ENCODE measurements at places on chromosomes 1 and 21.

- DNase-seq = no peak
Observed at GRCh38 chr1:245458234-245458633, 303.4 kb downstream of the KIF26B start.

DNA sequence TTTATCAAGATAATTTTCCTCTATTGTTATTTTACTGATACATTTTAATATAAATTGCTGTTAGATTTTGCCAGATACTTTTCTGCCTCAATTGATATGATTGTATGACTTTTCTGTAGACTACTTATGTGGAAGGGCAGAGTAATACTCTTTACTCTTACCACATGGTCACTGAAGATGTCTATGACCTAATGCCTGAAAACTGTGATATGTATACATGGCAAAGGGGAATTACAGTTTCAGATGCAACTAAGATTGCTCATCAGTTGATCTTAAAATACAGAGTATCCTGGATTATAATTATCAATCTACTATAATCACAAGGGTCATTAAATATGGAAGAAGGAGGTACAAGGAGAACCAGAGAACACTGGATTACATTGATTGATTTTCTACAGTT is 1528.0 kb downstream of the BRINP3 start:
- DNase-seq = no peak

- DNase-seq = no peak
Observed at GRCh38 chr21:32878661-32879060, 107.1 kb upstream of the PAXBP1 start.

DNA sequence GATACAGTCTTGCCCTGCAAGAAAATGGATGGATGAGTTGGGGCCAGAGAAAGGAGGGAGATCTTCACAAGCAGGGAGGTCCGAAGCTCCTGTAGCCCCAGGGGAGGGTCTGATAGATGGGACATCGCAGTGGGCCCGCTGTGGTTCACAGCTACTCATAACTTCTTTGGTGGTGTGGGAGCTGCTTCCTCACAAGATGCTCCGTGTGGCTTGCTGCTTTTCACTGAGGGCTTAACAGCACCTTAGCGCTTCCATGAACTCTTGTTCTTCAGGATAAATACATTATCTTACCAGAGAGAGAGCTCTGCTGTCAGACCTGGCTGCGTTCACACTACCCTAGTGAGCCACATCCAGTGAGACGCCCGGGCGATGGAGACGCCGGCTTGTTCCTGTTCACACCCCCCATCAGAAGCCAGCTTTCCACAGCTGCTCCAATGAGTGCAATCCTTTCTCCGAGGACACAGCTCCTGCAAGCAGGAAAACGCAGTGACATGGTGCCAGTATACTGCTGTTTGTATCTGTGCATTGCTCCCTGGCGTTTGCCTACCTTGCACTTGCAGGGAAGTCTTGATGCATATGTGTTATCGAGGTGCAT is 599.8 kb downstream of the AJAP1 start:
- no peak for DNase-seq

- DNase-seq = no peak
Observed at GRCh38 chr1:31112266-31112935, 46.9 kb upstream of the PUM1 start.

- DNase-seq = no peak
Observed at GRCh38 chr21:42651515-42652401, 1.7 kb upstream of the PDE9A start.

GRCh38 chr1:107572674-107573211 is 392.2 kb downstream of the VAV3 start:
- no peak for DNase-seq

- no peak for DNase-seq
Observed at GRCh38 chr21:44720170-44720569, 8.8 kb upstream of the TSPEAR start.

GRCh38 chr1:95049935-95050334 is 22.8 kb downstream of the ALG14 start:
- DNase-seq = no peak

GRCh38 chr1:239952348-239953308 is 139.1 kb upstream of the FMN2 start:
- DNase-seq = no peak

- no peak for DNase-seq
Observed at GRCh38 chr1:202688401-202688800, 21.9 kb downstream of the SYT2 start.

- no peak for DNase-seq
Observed at GRCh38 chr1:18940303-18941020, 16.0 kb downstream of the IFFO2 start.

GRCh38 chr1:84634536-84635205 is 55.6 kb downstream of the SSX2IP start:
- no peak for DNase-seq

- no peak for DNase-seq
Observed at GRCh38 chr1:20102875-20103274, 16.5 kb downstream of the PLA2G2D start.

DNA sequence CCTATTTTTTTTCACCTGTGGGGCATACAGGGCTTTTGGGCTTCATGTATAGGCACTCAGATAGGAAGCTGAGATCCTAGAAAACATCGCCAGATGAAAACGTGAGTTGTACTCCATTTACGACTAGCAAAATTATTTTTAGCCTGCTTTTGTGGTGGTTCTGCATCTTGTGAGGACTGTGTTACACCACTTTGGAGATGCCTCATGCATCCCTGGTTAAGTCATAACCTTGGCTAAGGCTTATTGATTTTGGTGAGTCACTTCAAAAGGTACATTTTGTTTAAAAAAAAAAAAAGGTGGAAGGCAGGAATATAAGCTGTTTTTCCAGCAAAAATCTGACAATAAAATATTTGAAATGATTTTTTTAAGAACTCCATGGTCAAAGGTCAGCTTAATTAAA is 101.8 kb upstream of the OLFM3 start:
- DNase-seq = no peak

DNA sequence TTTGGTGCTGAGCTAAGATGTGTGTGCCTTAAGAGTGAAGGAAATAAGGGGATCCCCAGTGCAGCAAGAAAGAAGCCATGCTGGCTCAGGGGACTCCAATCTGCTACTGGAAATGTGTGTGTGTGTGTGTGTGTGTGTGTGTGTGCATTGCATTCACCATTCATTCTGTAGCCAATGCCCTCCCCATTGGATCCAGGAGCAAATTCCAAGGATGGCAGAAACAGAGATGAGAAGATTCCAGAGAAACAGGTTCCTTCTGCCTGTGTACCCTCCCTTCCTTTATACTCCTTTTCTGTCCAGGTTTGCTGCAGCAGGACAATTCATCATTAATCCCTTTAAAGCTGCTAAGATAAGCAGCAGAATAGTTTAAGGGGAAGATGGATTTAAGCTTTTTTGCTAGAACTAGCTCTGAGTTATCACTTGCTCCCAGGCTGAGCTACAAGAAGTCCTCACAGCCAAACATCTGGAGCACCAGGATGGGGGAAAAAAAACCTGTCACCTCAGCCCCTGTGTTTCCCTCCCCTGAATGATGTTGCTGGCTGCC is 3.2 kb downstream of the SLC6A17 start:
- DNase-seq = no peak

DNA sequence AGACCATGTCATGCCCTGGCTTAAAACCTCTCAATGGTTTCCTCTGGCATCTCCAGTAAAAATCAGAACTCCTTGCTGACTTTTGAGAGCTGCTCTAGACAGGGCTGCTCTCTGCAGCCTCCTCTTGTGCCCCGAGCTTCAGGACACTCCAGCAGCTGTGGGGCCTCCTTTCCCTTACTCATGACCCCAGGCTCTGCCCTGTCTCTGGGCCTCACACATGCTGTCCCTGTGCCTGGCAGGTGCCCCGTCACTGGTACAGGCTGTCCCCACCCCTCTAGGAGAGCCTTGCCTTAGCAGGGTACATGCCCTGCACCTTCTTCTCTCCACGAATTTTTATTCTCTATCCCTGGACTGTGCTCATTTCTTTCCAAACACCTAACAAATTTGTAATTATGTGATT is 43.2 kb downstream of the HIVEP3 start:
- DNase-seq = no peak

- no peak for DNase-seq
Observed at GRCh38 chr1:116544588-116545358, 26.1 kb downstream of the CD58 start.

DNA sequence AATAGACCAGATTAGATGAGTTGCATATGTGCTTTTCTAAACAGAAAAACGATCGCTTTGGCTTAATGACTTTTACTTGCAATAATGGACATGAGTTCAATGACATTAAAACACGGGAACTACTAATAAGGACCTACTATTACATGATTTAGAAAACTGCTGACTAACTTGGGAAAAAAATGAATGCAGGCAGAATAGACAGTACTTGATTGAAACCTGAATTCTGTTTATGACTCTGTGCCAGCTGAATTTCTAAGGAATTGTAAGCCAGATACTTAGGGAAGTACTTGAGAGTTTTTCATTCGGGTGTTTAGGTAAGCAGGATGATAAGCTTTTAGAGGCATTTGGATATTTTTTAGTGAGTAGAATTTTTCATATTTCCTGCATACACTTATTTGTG is 12.0 kb downstream of the ADGRL2 start:
- no peak for DNase-seq

DNA sequence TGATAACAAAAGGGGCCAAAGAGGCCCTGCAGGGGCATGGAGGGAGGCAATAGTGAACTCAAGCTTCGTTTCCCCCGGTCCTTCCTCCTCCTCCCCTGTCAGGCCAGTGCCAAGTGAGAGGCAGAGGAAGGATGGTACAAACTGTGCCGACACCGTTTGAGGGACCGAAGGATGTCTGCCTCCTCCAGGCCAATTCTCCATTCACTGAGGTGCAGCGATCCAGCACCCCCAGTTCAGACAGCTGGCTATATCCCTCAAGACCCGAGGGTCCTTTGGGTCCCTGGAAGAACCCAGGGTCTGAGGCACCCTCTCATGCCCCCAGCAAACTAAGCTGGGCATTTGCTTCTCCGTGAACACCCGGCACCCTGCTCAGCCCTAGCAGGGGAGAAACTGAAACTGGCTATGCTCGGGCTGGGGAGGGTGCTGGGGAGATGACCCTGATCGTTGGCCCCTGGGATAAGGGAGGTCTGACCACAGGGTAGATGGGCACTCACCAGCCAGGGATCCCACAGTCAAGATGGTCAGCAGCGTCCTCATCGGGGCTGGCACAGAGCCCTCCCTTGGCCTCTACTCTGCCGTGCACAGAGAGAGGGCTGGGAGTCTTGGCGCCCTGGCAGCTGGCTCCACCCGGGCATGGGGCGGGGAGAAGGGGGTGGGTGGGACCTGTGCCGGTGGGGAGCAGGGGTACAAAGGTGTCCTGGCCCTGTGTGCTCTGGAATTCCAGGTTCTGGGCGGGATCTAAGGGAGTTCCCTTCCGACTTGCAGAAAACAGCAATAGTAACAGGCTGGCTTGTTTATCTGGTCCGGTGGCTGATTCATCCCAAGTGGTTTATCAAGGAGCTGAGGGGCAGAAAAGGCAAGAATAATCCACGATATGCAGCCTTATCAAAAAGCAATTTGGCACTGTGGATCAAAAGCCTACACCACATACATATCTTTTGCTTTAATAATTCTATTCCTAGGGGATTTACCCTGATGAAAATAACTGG is at the start of gene IL22RA1:
Gene IL22RA1 (minus strand): TSS at position 595 of the 989 bp plus-strand sequence. CDS start 58 bp downstream, at position 537.
- no peak for DNase-seq

DNA sequence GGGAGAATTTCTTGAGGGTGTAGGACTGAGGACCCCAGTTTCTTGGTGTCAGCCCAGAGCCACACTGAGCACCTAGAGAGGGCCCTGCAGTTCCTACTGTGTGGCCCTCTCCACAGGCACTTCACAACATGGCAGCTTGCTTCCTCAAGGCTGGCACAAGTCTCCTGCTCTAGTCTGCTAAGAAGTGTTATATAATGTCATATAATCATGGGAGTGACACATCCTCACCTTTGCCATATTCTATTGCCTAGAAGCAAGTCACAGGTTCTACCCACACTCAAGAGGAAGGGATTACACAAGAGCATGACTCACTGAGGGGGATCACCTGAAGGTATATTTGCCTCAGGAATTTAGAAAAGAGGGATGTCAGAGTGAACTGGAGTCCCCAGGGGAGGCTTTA is 5.5 kb upstream of the SNX27 start:
- no peak for DNase-seq

GRCh38 chr1:37875833-37876232 is 16.4 kb upstream of the MTF1 start:
- DNase-seq = no peak

DNA sequence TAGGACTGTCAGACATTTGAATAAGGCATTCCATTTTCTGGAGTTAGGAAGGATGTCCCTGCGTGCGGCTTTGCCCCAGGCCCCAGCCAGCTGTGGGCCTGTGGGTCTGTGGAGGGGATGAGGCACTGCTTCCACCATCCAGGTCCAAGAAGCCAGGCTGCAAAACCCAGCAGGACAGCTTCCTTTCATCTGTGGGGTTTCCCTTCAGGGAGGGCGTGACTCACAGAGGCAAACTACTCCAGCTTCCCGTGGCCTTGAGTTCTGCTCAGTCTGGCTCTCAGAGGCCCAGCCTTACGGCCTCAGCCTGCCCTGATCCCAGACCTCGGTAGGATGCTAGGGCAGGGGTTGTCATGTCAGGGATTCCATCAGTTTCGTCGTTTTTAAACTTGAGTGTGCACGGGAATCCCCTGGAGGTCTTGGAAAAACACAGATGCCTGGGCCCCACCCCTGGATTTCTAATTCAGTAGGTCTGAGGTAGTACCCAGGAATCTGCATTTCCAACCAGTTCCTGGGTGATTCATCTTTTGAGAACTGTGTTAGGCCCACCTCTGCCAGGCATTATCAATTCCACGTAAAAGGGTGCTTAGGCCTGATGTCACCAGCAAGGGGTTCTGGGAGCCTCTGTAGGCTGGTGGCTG is 32.3 kb upstream of the TENT5C start:
- no peak for DNase-seq

DNA sequence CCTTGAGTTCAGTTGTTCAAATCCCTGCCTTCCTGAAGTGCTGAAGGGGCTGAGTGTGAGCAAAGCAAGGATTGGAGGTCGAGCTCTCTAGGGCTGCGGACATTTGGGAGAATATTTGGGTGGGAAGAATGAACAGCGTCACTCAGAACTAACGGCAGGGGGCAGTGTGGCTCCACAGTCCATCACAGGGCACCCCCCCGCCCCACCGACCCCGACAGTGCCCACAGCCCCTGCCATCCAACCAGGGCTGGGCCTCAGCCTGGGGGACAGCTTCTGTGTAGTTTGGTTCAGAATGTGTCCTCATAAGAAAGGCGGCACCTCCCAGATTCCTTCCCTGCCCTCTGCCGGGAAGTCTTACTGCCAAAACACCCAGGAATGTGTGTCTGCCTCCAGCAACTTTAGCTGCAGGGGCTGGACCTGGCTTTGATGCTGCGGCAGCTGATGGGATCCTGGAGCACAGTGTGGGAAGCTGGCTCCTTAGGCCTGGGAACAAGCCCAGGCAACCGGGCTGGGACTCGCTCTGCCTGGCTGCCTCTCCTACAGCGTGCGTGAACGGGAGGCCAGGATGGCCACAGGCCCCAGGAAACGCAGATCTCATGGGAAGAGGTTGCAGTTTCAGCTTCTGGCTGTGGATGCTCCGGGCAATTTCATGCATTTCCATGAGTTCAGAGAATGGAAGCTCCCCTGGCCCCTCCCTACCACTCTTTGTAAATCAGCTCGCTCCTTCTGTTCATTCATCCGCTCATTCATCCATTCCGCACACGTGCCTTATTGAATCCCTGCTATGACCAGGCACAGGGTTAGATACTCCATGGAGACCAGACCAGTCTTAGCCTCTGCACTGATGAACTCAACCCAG is 104.9 kb upstream of the TMPRSS2 start:
- no peak for DNase-seq

Measured in hematopoietic multipotent progenitor cell treated with erythropoietin and hydrocortisone succinate and interleukin-3 and kit ligand, for 15 days (in vitro differentiated cells).